ENCODE measurements at places on chromosomes 2 and 18.

DNA sequence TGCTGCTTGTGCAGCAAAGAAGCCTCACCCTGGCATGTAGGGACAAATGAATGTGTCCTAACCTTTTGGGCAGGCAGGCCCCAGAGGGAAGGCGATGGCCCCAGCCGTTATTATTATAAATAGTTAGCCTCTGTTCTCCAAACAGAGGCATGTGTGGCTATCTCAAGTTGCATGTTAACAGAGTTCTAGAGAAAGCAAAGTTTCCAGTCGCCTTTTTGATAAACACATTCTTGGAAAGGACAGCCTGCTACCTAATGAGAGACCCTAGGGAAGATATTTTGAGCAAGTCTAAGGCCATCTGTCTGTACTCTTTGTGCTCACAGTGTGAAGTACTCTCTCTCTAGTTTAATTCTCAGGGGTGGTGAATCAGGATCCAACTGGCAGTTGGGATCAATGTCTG is 97.4 kb upstream of the FHL2 start:
- DNase-seq, result no peak

- DNase-seq, result no peak
Measured at GRCh38 chr2:96342085-96342484, 6.5 kb downstream of the NCAPH start.

- DNase-seq, result no peak
Measured at GRCh38 chr2:236676136-236676873, 106.7 kb downstream of the ACKR3 start.

GRCh38 chr2:159706385-159706980 is 5.8 kb upstream of the MARCHF7 start:
- no peak for DNase-seq

- no peak for DNase-seq
Measured at GRCh38 chr2:39902103-39902502, 123.0 kb upstream of the THUMPD2 start.

DNA sequence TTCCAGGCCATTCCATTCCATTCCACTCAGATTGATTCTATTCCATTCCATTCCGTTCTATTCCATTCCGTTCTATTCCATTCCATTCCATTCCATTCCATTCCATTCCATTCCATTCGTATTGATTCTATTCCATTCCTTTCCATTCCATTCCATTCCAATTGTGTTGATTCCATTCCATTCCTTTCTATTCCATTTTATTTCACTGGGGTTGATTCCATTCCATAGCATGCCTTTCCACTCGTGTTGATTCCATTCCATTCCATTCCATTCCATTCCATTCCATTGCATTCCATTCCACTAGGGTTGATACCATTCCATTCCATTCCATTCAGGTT is 1142.3 kb downstream of the RPIA start:
- no peak for DNase-seq

GRCh38 chr2:188645986-188646385 is 328.2 kb upstream of the COL3A1 start:
- DNase-seq, result no peak

DNA sequence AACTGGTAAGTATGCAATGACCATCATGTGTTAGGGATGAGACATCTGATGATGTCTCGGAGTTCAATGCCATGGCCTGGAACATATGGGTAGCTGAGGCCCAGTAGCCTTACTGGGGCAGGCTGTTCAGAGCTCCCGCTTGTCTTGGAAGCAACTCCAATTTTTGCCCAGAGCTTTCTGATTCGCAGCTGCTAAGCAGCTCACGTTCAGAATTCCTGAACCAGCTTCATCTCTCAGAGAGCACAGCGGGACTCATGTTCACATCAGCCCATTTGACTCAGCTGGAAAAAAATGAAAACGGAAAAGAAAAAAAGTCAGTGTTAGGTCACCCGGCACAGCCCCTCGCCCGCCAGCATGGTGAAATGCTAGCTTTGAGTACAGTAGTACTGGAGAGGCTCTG is 16.8 kb upstream of the LRATD1 start:
- no peak for DNase-seq

Data from stimulated activated CD4-positive, alpha-beta T cell treated with anti-CD3 and anti-CD28 coated beads, TNF-alpha, amount 100 ng/mL, for 4 hours (primary cell).